ENCODE measurements at places on chromosomes 7 and 10.

DNA sequence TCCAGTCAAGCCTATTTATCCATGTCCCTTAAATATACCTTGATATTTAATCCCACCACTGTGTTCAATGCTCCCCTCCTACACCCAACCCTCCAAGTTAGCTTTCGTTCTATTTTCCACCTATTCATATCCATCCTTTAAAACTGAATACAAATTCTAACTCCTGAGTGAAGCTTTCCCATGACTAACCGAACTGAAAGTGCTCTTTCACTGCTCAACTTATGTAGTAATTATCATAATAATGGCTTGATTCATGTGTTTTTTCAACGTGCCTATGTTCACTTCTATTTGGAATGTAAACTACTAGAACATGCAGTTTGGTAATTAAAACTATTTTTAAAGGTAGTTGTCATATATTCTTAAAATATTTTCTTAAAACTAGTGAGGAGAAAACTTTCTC lies 58.0 kb downstream of the NDUFB2 start:
- DNase-seq: no peak

GRCh38 chr10:23035569-23035968 lies 59.8 kb upstream of the MSRB2 start:
- no peak for DNase-seq

GRCh38 chr10:16883084-16883483 lies 65.9 kb upstream of the RSU1 start:
- DNase-seq: no peak

GRCh38 chr7:86958380-86958779 lies 101.1 kb downstream of the ELAPOR2 start:
- DNase-seq: peak; percentile 17

- no peak for DNase-seq
Observed at GRCh38 chr10:76257816-76258215, 826.4 kb downstream of the LRMDA start.

GRCh38 chr10:65313406-65313805 lies 1612.4 kb upstream of the LRRTM3 start:
- DNase-seq: no peak

- DNase-seq: no peak
Observed at GRCh38 chr7:27073076-27073475, 22.7 kb downstream of the HOXA1 start.

GRCh38 chr10:112851588-112852211 lies 98.3 kb upstream of the TCF7L2 start:
- DNase-seq: no peak

DNA sequence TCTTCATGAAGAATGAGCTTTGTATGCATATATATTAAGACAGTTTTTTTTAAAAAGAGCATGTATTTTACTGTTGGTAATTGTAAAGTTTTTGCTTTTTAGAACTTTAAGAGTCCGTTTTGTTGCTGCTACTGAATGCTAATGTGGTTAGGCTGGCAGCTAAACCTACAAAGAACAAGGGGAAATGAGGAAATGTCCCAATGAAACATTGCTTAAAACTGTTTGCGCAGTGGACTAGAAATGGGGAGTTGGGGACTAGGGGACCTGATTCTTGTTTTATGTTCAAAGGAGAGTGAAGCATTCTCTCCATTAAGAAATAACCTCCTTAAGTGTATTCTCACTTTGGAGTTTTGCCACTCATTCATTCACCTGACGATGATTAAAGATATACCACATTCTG lies 5.7 kb downstream of the NRF1 start:
- DNase-seq: no peak

DNA sequence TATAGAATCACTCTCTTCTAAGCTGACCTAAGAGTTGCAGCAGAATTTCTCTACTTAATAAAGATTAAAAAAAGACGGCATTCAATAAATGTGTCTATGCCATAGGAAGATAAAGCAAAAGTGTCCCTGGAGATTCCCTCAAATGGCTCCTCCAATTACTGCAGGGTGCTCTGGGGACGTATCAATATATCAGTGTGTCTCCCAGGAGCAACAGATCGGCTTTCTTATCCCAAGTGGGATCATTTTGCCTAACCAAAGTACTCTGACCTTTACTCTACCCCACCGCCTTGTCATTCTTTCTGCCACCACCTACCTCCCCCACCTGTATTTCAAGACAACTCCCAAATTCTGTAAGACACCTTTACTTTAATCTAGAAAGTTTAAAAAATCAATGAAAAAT lies 202.0 kb upstream of the SEMA3C start:
- no peak for DNase-seq

GRCh38 chr7:28483112-28483511 lies 70.8 kb downstream of the CREB5 start:
- DNase-seq: no peak

DNA sequence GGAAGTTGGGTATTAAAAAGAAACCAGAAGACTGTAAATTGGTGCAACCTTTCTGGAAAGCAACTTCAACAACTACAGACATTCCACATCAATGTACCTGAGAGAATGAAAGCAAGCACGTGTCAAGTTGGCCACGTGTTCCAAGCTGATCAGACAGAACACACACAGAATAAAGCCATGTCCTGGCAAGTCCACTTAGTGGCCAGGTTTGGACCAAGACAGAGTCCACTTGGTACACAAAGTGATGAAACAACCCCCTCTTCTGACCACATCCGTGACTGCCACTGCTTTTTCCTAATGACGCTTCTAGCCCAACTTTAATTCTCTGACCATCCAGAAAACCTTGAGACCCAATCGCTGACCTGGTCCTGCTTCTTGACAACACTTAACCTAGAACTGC lies 109.4 kb downstream of the ABLIM1 start:
- peak; percentile 63 for DNase-seq

DNA sequence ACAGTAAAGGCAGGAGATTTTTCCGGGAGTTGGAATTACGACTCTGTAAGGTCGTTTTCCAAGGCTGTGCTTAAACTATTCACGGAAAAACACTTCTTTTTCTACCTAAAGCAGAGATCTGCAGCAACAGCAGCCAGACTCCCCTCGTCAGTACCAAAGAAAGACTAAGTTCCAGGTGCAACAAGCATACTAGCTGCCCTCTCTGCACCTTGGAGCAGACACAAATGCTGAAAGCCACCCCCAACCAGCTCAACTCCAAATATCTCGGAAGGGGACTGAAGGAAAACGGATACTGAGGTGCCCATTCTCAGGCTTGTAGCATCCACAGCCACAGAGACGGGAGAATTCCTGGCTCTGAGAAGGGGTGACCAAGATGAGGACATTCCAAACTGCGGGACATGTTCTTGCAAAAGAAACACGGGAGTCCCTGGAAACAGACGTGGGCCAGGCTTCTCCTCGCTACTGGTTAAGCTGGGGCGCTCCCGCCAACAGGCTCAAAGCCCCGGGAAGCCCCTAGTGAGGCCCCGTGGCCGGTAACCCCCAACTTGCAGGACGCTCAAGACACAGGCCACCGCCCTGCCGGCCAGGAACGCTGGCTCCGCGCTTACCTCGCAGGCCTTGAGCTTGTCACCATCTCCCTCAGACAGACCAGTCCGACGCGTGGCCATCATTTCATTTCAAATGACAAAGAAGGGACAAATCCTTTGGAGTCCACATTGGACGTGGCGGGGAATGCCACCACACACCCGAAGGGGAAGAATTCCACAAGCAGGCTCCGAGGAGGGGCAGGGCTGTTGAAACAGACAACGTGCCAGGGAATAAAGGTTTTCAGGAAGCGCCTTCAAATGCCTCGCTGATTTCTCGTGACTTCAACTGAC lies 2.2 kb downstream of the ARHGAP21 start:
- peak; percentile 21 for DNase-seq

- DNase-seq: peak; percentile 44
Observed at GRCh38 chr7:47153576-47153975, 428.3 kb downstream of the TNS3 start.

- no peak for DNase-seq
Observed at GRCh38 chr7:95772771-95773581, 622 bp downstream of the DYNC1I1 start.

GRCh38 chr7:73433924-73434700 lies 534 bp downstream of the FZD9 start:
- DNase-seq: no peak

DNA sequence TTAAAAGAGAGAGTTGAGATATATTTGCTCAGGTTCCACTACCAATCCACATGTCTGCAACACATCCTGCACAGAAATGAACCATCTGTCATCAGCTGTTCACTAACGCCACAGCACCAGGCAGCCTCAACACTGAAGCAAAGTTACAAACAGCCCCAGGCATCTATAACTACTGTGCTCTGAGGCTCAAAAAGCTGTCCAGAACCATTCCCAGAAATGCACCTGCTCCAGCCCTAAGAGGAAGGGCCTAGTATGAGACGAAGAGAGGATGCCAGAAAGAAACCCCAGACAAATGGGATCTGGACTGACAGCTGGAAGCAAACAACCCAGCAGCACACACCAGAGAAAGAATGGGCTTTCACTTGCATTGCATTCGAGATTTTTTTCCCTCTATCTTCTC lies 159.3 kb downstream of the ELMO1 start:
- DNase-seq: no peak

GRCh38 chr10:132606536-132607316 lies 69.1 kb downstream of the INPP5A start:
- peak; percentile 36 for DNase-seq

DNA sequence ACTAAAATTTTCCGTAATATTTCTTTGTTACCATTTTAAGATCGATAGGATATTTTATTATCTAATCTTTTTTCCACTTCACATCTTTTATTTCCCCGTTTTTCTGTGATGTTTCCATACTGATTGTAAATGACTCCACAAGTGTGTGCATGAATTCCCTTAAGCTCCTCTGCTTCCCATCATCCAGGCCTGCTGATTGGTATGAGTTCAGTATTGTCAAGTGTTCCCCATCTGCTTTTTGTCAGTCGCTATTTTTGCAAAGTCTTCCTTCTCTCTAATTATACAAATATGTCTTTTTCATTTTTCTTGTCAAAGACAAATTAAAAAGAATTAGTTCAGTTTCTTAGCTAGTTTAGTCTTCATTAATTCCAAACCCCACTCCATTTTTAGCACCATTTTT lies 184.7 kb downstream of the EXOC4 start:
- DNase-seq: no peak

GRCh38 chr7:22723181-22723601 lies 3.8 kb upstream of the IL6 start:
- peak; percentile 56 for DNase-seq

GRCh38 chr7:47670729-47671128 lies 88.8 kb upstream of the TNS3 start:
- DNase-seq: no peak

DNA sequence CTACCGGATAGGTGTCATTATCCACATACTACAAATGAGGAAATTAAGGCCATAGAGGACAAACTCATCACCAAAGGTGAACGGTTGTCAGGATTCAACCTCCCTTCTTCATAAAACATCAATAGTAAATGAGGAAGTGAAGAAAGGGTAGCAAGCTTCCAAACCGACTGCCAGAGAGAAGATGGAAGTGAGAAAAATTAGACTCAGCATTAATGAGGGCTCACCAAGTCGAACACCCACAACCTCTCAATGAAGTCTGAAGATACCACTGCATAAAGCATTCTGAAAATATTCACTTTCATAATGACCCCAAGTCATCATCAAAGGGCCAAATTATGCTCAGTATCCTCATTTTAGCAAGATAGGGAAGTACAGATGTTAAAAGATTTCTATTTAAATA lies 29.6 kb downstream of the ABCB4 start:
- no peak for DNase-seq

GRCh38 chr10:79351332-79351731 lies 4.1 kb downstream of the PPIF start:
- DNase-seq: peak; percentile 8

DNA sequence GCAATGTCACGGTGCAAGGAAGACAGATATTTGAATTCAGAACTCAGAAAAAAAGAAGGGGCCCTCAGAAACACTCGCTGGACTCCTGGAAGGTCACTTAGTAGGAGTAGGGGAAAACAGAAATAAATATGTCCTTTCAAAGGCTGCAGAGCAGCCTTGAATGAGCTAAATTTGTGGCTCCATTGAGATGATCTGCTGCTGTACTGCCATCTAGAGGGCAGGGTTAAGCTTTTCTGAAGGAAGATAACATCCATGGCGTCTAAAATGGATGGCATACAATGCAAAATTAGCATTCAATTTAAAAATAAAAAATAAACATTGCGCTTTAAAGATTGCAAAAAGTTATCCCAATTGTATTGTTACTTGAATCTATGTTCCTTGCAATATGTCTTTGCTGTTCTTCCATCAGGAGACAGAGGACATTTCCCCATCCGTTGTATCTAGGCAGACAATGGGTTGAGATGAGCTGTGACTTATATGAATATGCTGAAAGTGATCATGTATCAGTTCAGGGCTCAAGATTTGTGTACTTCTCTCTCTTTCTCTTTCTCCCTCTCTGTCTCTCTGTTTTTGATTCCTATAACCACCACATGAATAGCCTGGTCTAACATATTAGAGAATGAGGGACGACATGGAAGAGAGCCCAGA lies 642.2 kb downstream of the SH2D4B start:
- DNase-seq: no peak

GRCh38 chr10:50417486-50417885 lies 166.2 kb upstream of the ASAH2 start:
- DNase-seq: no peak

GRCh38 chr10:70668454-70668970 lies 3.8 kb upstream of the ADAMTS14 start:
- no peak for DNase-seq

DNA sequence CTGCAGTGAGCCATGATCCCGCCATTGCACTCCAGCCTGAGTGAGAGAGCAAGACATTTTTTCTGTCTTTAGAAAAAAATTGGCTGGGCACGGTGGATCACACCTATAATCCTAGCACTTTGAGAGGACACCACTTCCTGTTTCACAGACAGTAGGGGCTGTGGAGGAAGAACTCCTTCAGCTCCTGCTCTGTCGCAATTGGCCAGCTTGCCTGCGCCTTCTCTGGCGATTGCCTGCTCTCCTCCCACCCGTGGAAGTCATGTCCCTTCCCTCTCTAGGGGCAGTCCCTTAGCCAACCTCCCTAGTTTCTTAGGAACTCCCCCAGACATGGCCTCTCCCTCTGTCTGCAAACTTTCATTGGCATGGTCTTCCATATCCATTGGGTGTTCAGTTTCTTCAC lies 8.7 kb downstream of the PDSS1 start:
- DNase-seq: no peak

DNA sequence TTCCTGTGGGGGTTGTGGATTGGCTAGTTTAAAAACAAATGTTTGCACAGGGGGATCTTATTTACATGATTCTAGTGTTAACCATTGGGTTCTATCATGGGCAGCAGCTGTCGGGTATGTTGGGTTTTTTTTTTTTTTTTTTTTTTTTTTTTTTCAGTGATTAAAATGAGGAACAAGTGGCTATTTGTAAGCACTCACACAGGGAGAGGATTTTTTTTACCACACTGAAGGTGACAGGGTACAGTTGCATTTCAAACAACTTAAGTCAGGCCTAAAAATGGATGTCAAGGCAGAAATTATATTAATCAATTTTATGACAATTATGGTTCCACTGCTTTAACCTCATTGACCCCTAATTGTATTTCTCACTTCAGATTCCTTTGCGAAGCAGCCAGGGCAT lies 92.8 kb downstream of the CD36 start:
- no peak for DNase-seq

DNA sequence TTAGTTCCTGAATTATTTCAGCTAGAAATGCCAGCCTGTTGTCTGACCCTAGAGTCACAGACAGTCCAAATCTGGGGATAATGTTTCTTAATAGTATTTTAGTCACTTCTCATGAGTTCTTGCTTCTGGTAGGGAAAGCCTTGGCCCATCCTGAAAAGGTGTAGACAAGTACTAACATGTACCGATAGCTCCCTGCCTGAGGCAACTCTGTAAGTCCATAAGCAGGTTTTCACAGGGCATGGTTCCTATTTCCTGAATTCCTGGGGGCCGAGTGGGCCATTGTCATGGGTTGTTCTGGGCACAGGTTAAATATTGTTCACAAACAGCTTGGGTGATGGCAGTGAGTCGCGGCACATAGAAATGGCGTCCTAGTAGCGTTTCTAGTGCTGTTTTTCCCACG lies 3.1 kb upstream of the ZNF117 start:
- DNase-seq: no peak

Measured in mucosa of gallbladder (tissue), 1 donor.